NCI-H526 (cell line): ENCODE measurements at places on chromosomes 7 and 10.
A peak's percentile ranks its signal among the peaks of the same experiment; 100 is the strongest.

DNA sequence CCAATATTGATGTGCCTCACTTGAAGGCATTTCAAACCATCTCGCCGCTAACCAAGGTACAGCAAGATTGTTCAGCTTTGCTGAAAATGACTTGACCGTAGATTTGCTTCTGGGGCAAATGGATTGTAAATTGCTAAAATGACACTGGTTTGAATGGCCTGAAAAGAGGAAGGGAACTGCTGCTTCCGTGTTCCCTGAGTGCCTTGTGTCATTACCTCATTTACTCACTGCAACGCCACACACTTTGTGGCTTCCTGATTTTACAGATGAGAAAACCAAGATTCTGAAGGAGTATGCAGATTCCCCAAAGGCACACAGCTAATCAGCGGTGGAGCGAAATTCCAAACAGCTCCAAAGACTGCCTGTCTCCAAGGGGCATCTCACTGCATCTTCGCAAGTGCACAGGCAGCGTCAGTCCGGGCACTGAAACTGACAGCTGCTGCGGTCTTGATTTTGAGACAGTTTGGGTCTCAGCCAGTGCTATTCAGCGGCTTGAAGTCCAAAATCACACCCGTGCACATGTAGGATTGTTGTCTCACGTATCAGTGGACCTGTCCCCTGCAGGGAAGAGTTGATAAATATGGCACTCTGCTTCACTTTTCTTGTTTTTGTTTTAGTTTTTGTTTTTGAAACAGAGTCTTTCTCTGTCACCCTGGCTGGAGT is 290.9 kb downstream of the DPP6 start:
- DNase-seq, result no peak

DNA sequence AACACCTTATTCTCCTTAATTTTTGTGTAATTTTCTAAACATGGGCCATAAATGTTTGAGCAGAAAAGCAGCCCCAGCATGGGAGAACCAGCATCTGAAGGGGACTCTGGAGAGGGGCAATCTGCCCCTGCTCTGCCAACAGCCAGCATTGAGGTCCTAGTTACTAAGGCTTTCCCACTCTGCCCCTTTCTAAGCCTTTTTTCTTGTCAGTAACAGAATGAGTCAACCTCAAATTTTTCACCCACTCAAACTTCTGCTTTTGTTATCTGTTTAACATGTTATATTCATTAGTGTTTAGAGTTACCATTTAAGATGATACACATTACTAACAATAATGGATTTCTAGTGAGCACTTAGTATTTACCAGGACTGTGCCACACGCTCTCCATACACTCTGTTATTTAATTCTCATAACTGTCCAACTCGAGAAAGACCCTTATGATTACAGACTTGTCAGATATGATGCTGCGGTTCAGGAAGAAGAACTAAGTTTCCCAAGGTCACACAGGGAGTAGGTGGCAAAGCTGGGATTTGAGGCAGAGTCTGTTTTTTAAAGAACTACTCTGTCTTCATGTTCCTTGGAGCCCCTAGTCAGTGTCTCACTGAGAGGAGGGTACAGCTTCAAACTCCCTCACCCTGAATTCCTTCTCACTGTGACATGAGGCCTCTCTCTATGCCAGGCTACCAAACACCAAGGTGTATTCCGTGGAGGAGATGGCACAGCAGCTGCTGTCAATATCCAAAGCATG is 19.9 kb upstream of the GPAM start:
- no peak for DNase-seq

DNA sequence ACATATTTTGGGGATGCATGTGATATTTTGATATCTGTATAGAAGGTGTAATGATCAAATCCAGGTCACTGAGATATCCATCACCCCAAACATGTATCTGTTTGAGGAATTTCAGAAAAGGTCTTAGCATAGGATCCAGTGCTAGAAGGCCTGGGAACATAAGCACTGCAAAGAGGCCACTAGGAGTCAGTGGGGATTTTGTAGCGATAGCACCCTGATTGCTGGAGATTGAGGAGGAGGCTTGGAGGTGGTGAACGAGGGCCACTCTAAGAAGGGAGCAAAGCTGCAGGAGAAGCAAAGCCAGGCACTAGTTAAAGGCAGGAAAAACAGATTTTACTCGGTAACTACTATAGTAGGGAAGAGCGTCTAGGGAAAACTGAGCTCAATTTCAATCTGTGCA is 324.0 kb downstream of the LHFPL3 start:
- no peak for DNase-seq

DNA sequence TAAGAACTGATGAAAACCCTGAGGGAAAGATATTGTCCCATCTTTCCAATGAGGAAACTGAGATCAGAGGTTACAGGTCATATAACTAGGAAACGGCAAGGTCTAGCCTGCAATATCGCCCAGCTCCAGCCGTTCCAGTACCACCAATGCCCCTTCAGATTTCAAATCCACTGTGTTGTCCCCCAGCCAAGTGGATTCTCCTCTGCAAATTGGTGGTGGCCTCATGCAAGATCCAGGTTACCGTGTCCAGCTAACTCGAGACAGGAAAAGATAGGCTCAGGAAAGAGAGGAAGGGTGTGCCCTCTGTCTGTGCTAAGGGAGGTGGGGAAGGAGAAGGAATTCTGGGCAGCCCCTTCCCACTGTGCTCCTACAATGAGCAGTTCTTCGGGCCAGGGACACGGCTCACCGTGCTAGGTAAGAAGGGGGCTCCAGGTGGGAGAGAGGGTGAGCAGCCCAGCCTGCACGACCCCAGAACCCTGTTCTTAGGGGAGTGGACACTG is 25.3 kb downstream of the PRSS2 start:
- DNase-seq, result no peak

GRCh38 chr7:102874166-102874829 is 38.5 kb upstream of the LRRC17 start:
- DNase-seq, result no peak

DNA sequence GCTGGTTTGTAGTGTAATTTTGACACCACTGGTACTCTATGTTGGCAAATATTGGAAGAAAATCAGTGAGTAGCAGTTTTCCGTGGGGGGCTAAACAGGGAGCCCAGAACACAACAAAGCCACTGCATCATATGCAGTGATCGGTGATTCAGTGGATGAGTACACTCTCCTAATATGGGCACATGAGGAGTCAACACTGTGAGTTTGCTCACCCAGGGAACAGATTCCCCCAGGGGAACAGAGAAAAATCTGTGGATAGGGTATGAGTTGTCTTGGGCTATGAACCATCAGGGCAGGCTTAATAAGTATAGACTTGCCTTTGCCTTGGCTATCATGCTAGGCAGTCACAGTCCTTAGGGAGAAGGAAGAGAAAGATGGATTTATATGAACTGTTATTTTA is 227.7 kb upstream of the SEMA3E start:
- peak; percentile 4 for DNase-seq

DNA sequence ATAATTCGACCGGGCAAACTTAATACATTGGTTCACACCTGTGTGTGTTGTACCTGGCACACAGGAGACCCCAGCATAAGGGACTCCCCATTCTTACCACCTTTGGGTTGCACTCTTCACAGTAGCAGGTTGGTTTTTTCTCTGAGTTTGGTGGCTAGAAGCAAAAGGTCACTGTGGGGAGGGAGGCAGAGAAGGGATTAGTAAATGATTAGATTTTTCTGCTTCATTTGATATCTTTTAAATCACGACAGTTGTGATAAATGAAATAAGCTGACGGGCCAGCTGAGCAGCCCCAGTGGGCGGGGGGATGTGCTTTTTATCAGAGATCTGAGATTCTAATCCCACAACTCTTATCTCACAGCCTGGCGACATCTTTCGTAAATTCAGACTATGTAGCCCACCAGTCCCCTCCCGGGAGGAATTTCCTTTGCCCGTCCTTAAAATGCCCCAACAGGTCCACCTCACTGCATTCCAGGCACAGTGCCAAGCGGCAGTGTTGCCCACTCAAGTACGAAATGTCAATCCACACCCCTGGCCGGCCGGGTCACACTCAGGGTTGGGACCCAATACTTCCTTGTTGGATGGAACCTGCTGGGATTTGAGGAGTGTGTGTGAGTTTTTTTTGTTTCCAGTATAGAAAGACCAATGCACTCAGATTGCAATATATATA is 10.5 kb upstream of the KCP start:
- no peak for DNase-seq

DNA sequence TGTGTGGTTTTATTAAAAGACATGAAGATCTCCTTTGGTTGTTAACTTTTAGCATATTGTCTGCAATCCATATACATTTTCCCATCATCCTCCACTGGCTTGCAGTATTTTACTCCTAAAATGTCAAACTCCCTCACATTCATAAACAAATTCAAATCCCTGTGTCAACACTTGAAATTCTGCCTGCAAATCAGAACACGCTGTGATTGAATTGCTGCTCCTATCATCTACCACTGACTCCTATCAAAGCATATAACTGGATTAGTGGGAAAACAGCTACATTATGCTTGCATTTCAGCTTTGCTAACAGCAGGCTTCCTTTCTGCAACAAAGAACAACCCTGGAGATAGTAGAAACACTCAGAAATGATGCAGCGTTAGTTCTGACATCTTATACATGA is 281.8 kb upstream of the HGF start:
- DNase-seq, result no peak

DNA sequence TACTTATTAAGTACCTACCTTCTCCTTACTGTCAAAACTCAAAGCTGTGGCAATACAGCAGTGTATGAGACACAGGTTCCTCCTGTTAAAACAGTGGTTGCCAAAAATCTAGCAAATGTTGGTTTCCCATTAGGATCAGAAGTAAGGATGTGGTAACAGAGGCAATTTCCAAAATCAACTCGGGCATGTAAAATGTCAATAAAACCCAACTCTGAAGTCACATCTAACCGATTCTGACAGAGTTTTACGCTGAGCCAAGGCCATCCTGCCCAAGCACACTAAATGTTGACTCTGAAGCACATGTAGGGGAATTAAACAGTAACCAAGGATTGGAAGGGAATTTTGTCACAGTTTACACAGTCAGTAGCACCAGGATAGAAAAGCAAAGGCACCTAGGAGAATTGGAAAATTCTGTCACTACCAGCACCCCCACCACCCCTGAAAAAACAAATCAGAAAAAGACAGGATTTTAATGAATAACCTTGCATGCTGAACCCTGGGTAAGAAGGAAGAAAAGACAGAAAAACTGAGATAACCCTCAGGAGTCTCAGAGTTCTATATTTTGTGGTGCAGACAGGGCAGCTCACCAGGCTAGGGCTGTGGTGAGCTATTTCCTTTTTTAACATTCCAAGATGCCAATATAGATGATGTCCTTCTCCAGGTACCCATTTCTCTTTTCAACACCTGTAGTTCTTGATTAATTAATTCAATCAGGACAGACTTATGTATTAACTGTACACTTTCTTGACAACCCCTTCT is 119.5 kb downstream of the DOCK4 start:
- no peak for DNase-seq

DNA sequence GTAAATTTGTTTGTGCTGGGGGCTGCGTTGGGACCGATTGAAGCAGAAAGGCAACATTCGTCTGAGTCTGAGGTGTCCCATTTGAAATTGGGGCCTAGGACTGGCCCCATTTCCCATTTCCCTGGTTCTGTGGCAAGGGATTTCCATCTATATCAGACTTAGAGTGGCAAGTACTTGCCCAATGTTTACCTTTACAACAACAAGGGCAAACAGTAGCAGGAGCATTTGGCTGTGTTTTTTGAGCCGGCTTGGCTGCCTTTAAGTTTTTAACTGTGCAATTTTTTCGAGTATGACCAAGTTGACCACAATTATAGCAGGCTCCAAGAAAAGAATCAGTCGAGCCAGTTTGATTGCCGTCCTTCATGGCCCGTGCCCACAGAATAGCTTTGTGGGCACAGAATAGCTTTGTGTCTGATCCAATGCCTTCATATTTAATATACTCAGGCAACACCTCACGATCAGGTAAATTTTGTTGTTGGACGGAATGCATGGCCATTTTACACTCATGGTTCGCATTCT is 4.7 kb upstream of the CYP17A1 start:
- DNase-seq, result no peak

GRCh38 chr10:3791974-3792633 is 7.1 kb upstream of the KLF6 start:
- no peak for DNase-seq

GRCh38 chr10:18282094-18282493 is 141.9 kb downstream of the CACNB2 start:
- DNase-seq, result no peak

GRCh38 chr10:89609833-89610346 is 35.2 kb downstream of the PANK1 start:
- no peak for DNase-seq

DNA sequence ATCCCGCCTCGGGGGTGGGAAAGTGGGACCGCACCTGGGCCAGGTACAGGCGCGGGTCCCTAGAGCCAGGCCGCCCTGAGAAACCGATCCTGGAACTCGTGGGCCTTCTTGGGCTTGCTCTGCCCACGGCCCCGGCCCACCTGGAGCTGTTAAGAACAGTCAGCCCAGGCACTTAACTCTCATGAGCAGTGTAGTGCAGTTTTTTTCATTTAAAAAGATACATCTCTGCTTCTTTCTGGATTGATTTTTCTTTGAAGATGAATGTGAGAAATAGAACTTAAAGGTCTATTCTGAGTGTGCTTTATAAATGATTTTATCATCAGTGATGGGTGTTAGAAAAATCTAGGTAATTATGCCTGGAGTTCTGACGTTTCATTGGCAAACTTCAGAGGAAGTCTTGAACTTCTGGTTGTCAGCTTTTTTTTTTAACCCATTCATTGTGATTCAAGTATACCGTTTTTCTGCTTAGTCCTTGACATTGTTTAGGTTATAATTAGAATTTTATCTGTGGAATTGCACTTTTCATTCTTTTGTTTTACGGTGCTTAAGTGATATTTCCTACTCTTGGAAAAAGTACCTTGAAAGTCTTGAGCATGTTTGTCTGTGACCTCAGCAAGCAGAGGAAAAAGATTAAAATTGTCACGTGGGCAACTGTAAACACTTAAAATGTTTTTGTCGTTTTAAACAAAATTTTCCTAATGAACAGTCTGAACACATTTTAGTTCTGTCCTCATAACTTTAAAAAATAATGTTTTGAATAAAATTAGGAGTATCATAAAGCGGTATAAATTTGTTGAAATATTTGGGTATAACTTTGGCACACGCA is 906 bp downstream of the CDK1 start:
- no peak for DNase-seq

GRCh38 chr7:14739168-14739840 is 163.2 kb downstream of the DGKB start:
- no peak for DNase-seq

GRCh38 chr10:49111320-49111698 is 4.0 kb downstream of the VSTM4 start:
- no peak for DNase-seq

DNA sequence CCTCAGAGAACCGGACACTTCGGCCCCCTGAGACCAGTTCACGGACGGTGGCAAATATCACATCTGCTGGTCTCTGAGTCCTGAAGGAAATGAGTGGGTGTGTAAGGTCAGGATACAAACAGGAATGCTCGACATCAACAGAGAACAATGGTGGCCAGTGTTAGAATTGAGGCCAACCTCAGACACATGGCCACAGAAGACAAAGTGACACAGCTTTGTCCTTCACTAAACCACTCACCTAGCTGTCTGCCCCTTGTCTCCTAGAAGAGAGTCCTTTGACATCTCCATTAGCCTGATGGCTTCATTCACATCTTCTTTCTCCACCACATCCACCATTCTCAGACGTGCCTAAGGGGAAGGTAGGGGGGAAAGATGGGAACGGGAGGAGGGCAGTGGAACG is 4.3 kb downstream of the COPS6 start:
- DNase-seq, result no peak

- DNase-seq, result peak; percentile 73
Measured at GRCh38 chr7:105268511-105269392, 120.0 kb downstream of the SRPK2 start.
